ENCODE measurements at places on chromosomes 11 and 22.
A peak's percentile ranks its signal among the peaks of the same experiment; 100 is the strongest.

DNA sequence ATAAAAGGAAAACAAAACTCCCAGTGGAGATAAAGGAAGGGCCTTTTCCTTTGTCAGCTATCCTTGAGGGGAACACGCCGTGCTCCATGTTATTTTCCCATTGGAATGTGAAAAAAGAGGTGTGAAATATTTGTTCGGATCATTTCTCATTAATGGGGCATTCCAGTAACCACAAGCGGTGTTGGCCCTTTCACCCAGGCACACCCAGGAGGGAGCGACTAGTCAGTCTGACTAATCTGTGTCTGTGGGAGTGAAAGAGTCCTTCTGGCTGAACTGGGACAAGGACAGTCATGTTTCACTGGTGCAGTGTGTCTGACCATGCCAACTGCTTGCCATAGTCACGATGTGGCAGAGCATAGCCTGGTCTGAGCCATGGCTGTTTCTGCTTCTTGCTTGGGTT, 13.0 kb upstream of the MYEOV start:
- peak; percentile 66 for DNase-seq

GRCh38 chr22:32076761-32077084, 33.7 kb downstream of the SLC5A1 start:
- DNase-seq = no peak

DNA sequence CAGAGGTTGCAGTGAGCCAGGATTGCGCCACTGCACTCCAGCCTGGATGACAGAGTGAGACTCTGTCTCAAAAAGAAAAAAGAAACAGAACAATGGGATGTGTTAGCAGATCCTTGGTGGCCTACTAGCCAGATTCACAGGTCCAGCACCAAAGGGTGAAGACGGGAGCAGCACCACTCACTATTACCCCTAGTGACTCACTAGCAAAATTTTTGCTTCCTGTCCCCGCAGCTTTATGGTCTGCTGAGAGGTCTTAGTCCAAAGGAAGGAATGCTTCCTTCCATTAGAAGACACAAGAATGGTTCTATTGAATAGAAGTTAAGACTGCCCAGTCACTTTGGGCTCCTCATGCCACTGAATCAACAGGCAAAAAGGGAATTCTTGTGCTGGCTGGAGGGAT, 35.9 kb upstream of the NUP50 start:
- peak; percentile 24 for DNase-seq

DNA sequence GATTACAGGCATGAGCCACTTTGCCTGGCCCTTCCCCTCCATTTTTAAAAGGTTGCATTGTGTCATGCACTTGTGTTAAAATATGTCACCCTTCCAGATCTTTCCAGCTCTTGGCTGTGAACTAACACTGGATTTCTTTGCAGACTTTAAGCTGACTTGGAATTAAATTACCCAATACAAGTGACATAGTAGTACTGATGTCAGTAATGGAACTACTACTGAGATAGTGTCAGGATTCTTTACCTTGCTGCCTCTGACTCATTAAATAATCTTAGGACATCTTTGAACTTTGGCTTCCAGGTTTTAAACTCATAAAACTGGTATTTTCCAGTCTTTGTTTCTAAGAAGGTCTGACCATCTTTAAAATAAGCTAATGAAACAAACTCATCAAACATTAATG, 51.8 kb upstream of the OR4B1 start:
- no peak for DNase-seq

DNA sequence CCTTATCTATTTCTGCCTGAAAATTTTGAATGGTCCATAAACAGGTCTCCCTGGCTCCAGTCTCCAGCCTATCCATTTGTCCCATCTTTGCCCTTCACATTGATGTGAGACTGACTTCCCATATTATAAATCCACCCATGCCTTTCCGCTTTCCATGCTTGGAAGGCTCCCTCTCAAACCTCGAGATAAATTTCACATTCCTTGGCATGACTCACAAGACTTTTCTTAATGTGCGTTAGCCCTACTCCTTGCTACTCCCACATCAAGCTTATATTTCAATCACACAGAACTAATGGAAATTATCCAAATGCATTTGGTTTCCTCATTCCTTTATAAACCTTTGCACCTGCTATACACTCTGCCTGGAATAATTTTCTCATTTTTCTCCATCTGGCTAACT, 163.7 kb upstream of the NTM start:
- no peak for DNase-seq

DNA sequence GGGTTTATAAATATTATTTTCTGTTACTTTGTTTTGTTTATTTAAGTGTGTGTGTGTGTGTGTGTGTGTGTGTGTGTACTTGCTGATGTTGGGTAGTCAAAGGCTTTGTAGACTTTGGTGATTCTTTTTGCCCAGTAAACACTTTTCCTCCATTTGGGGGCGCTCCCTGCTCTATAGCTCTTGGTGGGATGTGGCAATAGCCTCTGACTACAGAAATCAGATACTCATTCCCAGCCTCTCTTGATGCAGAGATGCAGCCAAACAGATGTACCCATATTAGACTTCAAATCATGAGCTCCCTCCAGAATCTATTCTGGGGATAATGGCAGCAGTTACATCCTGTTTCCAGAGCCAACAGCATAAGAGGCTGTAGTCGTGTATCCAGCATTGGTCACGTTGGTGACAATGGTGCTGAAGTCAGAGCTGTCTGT, 33.4 kb upstream of the APOL5 start:
- DNase-seq = no peak

- DNase-seq = no peak
Measured at GRCh38 chr11:69005183-69005630, 7.8 kb downstream of the MRGPRF start.

- no peak for DNase-seq
Measured at GRCh38 chr22:29670626-29671025, 49.2 kb upstream of the CABP7 start.

- DNase-seq = no peak
Measured at GRCh38 chr11:44418456-44418830, 108.5 kb upstream of the ALX4 start.

GRCh38 chr22:49476176-49476575, 351.5 kb downstream of the BRD1 start:
- DNase-seq = no peak

DNA sequence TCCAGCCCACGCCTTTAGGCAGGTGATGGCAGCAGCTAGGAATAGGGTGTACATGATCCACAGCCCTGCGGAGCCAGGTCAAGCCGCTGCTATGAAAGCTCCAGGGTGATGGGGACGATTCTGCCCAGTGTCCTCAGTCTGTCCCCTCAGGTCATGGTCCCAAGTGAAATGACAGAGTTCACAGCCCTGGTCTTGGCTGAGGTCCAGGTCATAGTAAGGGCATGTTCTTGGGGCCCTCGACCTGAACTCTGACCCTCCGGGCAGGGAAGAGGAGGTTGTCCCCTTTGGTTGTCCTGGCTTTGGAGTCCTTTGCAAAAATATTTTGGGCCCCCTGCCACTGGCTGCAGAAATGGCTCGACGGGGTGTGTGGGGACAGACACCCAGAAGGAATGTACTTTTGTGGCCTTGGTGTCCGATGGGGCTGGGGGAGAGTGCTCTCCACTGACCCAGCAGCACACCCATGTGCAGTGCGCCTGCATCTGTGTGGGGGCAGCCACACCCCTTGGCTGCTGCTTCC, 7.3 kb downstream of the C22orf31 start:
- DNase-seq = no peak

DNA sequence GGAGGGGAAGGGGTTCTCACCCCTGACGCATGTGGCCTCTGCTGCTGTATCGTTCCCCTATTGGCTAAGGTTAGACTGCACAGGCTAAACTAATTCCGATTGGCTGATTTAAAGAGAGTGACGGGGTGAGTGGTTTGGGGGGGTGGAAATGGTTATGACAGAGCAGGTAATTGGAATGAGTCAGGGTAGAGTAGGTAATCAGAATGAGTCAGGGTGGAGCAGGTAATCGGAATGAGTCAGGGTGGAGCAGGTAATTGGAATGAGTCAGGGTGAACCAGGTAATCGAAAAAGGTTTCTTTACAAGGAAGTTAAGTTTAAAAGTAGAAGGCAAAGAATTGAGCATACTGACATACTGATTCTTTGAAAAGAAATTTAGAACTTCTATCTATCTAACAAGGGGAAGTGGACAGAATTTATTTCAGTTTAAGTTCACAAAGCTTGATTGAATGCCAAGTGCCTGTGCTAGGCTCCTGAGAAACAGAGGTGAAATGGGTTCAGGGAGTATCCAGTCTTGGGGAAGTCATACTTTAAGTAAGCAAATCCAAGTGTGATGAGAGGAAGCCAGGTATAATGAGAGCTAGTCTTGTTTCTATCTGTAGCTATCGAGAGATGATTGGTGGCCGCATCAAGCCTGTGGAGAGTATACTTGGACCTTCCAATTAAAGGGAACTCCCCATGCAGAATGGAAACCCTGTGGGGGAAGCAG, 58.0 kb downstream of the C11orf91 start:
- no peak for DNase-seq

DNA sequence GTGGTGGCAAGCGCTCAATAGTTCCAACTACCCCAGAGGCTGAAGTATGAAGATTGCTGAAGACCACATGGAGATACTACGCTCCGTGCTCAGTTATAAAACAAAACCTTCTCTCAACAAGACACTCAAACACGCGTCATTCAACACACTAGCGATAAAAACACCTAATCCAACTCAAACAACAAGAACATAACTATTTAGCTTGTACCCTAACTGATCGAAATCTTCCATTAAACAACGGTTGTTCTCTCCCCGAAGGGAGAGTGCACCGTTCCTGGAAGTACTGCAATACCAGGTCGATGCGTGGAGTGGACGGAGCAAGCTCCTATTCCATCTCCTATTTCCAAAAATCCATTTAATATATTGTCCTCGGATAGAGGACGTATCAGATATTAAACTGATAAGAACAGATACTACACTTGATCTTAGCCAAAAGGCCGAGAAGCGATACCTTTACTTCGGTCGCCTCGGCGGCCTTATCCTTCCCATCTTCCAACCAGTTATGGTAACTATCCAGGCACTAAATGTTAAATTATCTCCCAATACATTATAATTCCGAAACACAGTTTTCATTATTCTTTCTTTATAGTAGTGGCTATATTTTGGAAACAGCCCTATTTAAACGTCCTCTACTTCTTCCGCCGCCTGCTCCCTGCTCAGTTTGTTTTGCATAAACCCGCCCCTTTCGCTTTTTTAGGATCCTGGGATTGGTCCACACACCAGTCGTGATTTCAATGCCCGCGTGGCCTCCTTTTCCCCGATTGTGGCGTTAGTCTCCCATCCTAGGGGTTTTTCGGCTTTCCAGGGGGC, 2.2 kb upstream of the WDR74 start:
- peak; percentile 99 for DNase-seq

DNA sequence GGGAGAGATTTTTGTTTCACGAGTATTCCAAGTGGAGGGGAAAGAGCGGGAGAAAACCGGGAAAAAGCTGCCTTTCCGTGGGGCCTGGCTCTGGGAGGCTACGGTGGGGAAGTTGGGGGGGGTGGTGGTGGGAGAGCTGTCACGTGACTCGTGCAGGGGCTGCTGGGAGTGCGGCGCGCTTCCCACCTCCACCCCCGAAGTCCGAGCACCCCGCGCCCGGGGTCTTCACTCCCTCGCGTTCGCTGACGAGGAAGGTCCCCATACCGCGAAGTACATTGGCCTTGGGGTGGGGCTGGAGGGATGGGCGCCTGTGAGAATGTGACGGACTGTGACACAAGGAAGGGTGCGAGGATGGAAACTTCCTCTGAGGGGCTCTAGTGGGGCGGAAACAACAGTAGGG, at the start of gene TEX12:
TEX12 (plus strand) TSS at position 228 of the 400 bp plus-strand sequence. CDS start 1,897 bp downstream, outside the sequence.
- DNase-seq = no peak

- no peak for DNase-seq
Measured at GRCh38 chr11:65378208-65378927, 4.1 kb downstream of the SLC25A45 start.

GRCh38 chr11:120898568-120898967, 125.3 kb upstream of the TBCEL start:
- DNase-seq = no peak

DNA sequence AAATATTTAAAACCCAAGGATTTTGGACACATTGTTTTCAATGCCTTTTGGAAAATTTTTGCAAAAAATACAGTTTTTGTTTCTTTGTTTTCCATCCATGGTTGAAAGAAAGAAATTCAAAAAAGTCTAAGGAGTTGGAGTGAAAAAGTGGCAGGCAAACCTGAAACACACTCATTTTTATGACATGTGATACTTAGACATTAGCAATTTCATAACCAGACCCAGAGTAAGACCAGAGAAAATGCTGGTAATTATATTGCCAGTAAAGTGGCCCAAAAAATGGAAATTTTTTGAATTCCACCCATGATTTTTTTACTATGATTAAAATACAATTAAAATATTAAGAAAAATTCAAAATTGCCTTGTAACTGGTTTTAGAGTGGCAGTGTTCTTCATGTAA, 128.2 kb downstream of the SLC17A6 start:
- DNase-seq = no peak

GRCh38 chr11:9250139-9250582, 15.0 kb downstream of the DENND5A start:
- no peak for DNase-seq

DNA sequence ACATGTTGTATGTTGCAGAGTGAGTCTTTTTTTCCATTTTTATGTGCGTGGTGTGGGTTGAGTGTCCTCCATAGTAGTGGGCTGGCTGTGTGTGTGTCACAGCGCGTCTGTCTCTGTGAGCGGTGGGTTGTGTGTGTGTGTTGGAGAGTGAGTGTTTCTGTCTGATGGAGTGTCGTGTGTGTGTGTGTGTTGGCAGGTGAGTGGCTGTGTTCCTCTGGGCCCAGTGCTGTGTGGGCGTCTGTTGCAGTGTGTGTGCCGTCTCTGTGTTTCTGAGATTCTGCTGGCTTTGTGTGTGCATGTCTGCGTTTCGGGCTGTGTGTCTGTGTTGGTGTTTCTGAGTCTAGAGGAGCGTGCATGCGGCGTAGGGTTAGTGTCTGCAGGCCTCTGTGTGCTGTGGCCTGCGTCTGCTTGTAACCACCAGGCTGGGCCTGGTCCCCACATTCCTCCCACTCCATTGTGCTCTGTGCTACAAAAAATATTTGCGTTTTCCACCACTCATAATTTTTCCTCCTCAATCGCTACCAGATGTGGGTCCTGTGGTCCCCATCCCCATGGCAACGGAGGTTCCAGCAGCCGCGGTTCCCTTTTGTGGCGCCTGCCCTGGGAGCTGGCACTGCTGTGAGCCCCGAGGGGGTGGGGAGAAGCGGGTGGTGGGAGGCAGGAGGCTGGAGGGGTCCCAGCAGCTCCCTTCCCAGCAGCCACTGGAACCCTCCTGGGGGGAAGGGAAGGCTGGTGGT, 15.2 kb downstream of the SCARF2 start:
- peak; percentile 38 for DNase-seq

DNA sequence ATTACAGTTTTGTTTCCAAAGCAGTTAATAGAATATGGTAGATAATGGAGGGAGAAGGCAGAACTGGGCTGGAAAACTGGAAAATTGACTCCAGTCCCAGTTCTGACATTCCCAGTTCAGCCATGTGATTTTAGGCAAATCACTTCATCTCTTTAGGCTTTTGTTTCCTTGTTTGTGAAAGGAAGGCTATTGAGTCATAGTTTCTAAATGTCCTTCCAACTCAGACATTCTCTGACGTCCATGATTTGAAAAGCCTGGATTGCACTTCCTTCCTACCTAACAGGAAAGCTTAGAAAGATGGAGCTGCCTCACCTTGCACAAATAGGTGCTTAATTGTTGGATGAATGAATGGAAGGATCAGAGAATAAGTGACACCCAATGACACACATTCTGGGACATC, 19.8 kb upstream of the GALNT18 start:
- no peak for DNase-seq
